CD4-positive, alpha-beta T cell treated with Interleukin-15 for 4 hours (primary cell): ENCODE measurements at places on chromosomes 3 and 15.

DNA sequence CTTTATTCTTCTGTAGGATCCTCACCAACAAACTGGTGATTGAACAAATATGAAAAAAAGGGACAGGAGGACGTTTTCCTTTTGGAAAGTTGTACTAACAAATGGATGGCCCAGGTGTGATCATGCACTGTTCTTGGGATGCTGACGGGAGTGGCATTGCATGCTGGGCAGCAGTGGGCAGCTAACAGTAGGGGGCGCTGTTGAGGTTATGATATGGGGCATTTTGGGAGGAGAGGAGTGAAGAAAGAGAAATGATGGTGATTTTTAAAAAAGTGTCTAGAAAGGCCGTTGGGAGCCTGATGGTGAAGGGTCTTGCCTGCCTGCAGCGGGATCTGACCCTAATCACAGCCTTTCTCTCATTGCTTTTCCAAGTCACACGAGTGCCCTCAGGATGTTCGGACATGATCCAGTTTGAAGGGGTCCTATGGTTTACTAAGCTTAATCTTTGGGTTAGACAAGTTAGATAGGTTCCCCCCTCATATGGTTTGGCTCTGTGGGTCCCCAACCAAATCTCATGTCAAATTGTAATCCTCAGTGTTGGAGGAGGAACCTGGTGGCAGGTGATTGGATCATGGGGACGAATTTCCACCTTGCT, 46.2 kb upstream of the PRTG start:
- peak; percentile 40 for DNase-seq

GRCh38 chr15:37339437-37339836, 239.1 kb upstream of the MEIS2 start:
- no peak for DNase-seq

DNA sequence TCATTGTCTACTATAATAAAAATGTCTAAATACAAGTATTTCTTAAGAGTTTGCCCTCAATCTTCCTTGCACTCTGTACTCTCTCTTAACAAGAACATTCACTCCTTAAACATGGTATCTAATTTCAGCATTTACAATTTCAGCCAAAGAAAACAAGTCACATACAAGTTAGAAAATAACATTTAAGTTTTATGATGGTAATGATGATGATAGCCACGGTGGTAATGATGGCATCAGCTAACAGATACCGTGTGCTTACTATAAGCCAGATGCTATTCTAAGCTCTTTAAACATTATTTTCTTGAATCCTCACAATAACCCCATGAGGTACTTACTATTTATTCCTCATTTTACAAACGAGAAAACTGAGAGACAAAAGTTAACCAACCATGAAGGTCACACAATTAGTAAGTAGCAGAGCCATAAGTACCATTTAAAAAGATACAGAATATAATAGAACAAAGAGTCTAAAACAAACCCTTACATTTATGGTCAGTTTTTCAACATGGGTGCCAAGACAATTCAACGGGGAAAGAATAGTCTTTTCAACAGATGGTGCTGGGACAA, 7.4 kb downstream of the SPICE1 start:
- no peak for DNase-seq

DNA sequence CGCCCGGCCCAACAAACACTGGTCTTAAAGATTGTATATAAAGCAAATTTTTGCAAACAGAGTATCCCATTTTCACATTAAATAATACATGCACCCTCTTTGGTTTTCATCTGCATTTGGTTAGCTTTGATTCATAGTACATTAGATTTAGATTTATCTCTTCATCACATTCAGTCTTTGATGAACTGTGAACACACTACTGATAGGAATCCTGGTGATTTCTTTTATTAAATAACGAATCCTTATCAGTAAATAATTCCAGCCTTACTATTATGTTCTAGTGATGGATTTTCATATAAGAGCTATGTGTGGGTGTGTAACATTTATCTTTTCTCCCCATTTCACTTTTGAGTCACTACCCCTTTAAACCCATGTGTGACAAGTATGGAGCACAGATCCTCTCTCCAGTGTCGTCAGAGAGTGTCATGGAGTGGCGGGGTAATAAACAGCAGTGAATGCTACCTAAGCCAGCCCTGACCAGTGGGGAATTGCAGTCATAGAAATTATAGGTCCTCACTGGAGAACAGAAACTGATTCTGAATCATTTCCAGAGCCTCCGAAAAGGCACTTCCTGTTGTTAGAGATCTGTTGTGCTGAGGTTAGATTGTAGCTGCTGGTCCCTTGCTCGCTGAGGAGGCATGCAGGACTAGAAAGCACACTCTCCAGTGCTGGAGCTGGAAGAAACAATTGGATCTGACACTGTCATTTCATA, 22.0 kb downstream of the SLC7A14 start:
- no peak for DNase-seq

- DNase-seq = no peak
Measured at GRCh38 chr15:79160211-79160610, 69.6 kb upstream of the RASGRF1 start.

DNA sequence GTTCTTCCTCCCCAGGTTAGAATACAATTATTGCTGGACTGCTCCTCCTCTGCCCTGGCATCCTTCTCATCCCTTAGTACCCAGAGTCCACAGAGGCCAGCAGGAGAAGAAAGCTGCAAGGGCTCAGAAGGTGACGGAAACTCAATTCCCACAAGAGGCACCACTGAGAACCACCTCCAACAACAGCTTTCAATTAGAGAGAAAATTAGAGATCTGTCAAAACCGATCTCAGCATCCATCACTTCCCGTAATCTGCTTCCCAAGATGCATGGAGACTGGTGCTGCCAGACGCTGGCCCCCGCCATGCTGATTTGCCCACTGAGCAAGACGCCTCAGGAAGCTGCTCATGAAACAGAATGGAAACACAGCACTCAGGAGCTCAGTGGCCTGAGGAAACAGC, 135.0 kb upstream of the PRICKLE2 start:
- DNase-seq = no peak

- DNase-seq = no peak
Measured at GRCh38 chr3:181265750-181266333, 276.3 kb upstream of the DNAJC19 start.

DNA sequence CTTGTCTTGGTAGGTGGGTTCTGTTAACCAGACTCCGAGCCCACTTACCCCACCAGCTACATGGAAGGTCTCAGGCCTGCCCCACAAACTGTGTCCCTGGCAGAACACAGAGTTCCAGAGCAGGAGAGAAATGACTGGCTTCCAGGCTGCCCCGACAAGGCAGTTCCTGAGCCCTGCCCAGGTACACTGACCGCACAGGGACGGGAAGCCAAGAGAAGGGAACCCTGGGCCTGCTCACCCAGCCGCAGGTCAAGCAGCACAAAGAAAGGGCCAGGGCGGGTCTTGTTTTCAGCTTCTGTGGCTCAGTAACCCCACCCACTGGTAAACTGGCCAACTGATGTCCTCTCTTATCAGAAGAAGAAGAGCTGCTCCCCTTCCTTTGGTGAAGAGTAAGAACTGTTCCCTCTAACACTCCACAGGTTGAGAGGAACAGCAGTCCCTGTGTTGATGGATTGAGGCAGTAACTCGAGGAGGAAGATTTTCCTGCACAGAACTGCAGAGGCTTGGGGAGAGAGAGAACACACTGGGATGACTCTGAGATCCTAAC, 68.4 kb downstream of the CRTC3 start:
- no peak for DNase-seq

- no peak for DNase-seq
Measured at GRCh38 chr3:72560846-72561675, 287.2 kb downstream of the SHQ1 start.
